ENCODE measurements at places on chromosomes 16 and 17.

GRCh38 chr16:11105038-11105903, 150.7 kb downstream of the SOCS1 start:
- DNase-seq: no peak

DNA sequence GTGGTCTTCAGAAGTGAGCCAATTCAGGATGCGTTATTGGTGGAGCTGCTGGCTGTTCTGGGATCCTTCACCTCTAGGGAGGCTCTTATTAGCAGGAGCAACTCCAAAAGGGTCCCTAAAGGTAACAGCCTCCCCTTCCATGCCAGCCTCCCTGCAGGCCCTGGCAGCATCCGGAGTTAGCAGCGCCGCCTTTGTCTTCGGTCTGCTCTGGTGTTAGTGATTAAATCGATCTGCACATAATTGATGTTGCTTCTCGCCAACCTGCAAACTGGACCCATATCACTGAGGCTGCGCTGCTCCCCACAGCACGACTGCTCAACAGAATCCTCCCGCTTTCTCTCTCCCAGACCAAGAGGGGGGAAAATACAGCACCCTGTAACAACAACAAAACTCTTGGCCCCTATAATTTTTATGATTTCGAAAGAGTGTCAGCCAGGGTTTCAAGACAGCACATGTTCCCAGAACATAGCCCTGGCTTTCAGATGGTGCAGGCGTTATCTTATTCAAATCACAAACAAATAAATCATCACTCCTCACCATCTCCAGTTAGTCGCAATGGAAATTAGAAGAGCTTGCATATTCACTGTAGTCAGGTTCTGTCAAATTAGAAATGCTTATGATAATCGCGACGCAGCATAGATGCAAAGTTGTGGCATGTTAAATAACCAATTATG, 76.0 kb downstream of the IRX3 start:
- no peak for DNase-seq

- DNase-seq: no peak
Observed at GRCh38 chr16:60302261-60302660, 1568.1 kb upstream of the GOT2 start.

DNA sequence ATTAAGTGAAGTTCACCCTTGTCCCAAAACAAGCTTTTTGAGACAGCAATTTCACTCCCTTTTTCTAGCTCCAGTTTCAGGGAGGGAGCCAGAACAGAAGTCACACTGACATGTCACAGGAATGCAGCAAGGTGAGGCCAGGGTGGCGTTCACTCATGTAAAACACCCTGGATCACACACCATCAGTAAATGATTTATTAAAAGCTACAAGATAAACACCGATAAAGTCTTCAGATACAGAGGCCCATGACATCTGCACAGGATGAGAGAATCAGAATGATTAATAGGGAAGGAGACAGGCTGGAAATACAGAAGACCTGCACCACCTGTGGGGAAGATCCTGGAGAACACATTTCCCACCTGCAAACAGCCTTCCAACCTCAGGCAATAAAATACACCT, 77.5 kb upstream of the DYNLRB2 start:
- DNase-seq: no peak
